ENCODE measurements at places on chromosomes 11 and 22. TPM values are rescaled to one million over a fixed set of nuclear protein-coding genes. Genes with fewer than 3 reads are reported as not detected.

Gene CNGA4
- not detected for total RNA-seq

Gene MFRP
- total RNA-seq = 0.09 TPM

Gene LGR4
- total RNA-seq = 7.0 TPM

Gene APOBEC3G
- total RNA-seq = 9.2 TPM

Gene INPP5J
- 0.17 TPM for total RNA-seq

Gene ALG12
- total RNA-seq = 15.7 TPM

Gene P4HA3
- 5.8 TPM for total RNA-seq

Gene PATE4
- not detected for total RNA-seq

Gene LAYN
- total RNA-seq = 18.3 TPM

Gene SYNGR1
- 14.9 TPM for total RNA-seq

Gene DYNC2H1
- 20.0 TPM for total RNA-seq

Gene PLAAT2
- not detected for total RNA-seq

Gene TNKS1BP1
- total RNA-seq = 127 TPM

Gene NEFH
- 0.85 TPM for total RNA-seq

Gene P2RY2
- not detected for total RNA-seq

Gene FXYD6
- total RNA-seq = 0.68 TPM

Gene DNHD1
- total RNA-seq = 3.0 TPM

Gene CSRP3
- total RNA-seq = not detected

Gene TEX54
- total RNA-seq = not detected

Gene KRTAP5-1
- total RNA-seq = not detected

Gene GSTT2B
- 16.9 TPM for total RNA-seq

Gene OR4A47
- not detected for total RNA-seq

Gene CCDC73
- not detected for total RNA-seq

Gene RIMBP3C
- 1.3 TPM for total RNA-seq

Gene MS4A7
- total RNA-seq = not detected

Gene PRG3
- total RNA-seq = not detected

Gene MPST
- total RNA-seq = 227 TPM

Gene CARD16
- total RNA-seq = 2.6 TPM

Gene RGL4
- total RNA-seq = not detected

Gene AQP11
- total RNA-seq = 1.8 TPM

Gene PACSIN3
- total RNA-seq = 35.9 TPM

Gene CCDC157
- 3.2 TPM for total RNA-seq

Gene TMEM126A
- 27.6 TPM for total RNA-seq

Gene SLC25A18
- total RNA-seq = 0.60 TPM

Gene OR5P2
- total RNA-seq = not detected

Gene OR5A1
- not detected for total RNA-seq

Gene CCDC87
- total RNA-seq = 0.26 TPM

Gene DCDC1
- total RNA-seq = not detected

Gene TCN2
- total RNA-seq = 43.2 TPM

Gene RFPL1
- not detected for total RNA-seq

Gene MAP6
- 6.1 TPM for total RNA-seq

Gene BARX2
- not detected for total RNA-seq

Gene HBG1
- total RNA-seq = not detected

Gene MRGPRF
- 24.3 TPM for total RNA-seq

Gene MARK2
- 12.7 TPM for total RNA-seq

Gene PDGFD
- 42.9 TPM for total RNA-seq

Gene CEP126
- total RNA-seq = 1.5 TPM

Gene MLC1
- 2.5 TPM for total RNA-seq

Gene PRR33
- not detected for total RNA-seq

Gene GNAZ
- 0.93 TPM for total RNA-seq

Gene TMPRSS6
- total RNA-seq = 0.12 TPM

Gene OR5B21
- total RNA-seq = not detected
